Chondrocyte (in vitro differentiated cells): ENCODE measurements at places on chromosomes 4 and X.

DNA sequence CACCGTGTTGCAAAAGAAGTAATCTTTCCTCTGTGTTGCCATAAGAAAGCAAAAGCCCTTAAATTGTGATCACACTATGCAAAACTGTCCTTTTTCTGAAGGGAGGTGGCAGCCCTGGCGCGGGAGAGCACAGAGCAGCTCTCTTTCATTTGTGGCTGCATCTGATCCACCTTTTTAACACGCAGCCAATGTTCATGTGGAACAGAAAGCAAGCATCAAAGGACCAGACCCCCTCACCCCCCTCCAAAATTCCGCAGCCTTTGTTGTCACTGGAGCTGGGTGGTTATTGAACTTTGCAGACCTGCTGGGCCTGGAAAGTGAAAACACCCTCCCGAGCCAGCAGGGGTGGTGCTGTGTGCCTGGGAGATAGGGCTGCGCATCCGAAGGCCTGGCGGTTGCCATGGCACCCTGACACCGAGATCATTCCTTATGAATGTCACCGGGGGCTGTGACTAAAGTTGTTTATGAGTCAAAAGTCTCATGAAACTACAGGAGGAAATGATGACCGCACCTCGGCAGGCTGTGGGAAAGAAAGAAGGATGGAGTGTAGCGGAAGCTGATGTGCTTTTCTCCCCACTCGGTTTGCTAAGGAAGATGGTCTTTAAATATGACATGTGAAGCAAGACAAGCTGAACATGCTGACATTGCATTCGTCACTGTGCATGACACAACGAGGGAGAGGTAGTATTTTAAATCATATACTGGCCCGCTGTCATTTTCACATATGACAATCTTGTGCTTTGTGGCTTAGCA, 367.4 kb downstream of the UNC5C start:
- DNase-seq: no peak

- no peak for DNase-seq
These were observed 9.9 kb upstream of the PITX2 start for GRCh38 chr4:110632506-110633357.

GRCh38 chrX:74449322-74449936, 28.1 kb downstream of the SLC16A2 start:
- DNase-seq: no peak

GRCh38 chr4:40130401-40131036, 66.3 kb upstream of the RHOH start:
- no peak for DNase-seq

DNA sequence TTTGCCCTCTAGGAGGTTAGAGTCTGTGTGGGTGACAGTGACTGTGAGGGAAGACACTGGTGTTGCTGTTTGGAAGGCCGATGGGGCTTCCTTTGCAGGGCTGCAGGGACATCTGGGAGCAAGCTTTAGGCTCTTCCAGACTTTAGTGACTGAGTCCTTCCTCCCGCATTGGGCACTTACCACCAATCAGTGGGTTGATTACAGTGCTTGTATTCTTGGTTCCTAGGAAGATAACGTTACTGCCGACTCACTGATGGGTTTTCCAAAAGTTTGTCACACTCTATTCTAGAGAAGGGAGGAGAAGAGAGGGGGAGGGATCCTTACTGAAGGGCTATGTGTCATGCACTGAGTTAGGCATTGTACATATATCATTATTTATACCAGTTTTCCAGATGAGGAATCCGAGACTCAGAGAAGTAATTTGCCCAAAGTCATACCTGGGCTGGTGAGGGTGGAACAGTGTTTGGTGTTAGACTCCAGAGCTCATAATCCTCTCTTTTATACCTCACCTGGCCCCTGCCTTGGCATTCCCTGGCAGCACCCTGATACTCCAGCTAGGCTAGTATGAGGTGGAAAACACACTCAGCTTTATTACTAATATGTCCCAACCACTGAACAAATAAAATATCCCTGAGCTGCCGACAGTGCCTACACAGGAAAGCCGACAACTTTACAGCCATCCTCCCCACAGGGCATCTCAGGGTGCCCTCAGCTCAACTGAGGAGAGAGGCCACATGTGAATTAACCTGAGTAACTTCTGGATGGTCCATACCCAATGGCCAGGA, 3.8 kb downstream of the CHST7 start:
- DNase-seq: no peak
